Dermis blood vessel endothelial cell (primary cell): ENCODE measurements at places on chromosomes 4 and X. TPM values are rescaled to one million over a fixed set of nuclear protein-coding genes. Genes with fewer than 3 reads are reported as not detected.

Gene TCEAL7
- total RNA-seq = 0.28 and 1.2 TPM in 2 replicates

Gene MAGEA2
- not detected in 2 replicates for total RNA-seq

Gene FRMPD3
- total RNA-seq = not detected in 2 replicates

Gene ENAM
- not detected in 2 replicates for total RNA-seq

Gene TLR10
- total RNA-seq = not detected in 2 replicates

Gene CT55
- total RNA-seq = not detected in 2 replicates
